ENCODE measurements at places on chromosomes 2 and 18. TPM values are rescaled to one million over a fixed set of nuclear protein-coding genes. Genes with fewer than 3 reads are reported as not detected.

- DNase-seq = no peak
These were observed 29.2 kb downstream of the CROCC2 start for GRCh38 chr2:240935103-240935876.

DNA sequence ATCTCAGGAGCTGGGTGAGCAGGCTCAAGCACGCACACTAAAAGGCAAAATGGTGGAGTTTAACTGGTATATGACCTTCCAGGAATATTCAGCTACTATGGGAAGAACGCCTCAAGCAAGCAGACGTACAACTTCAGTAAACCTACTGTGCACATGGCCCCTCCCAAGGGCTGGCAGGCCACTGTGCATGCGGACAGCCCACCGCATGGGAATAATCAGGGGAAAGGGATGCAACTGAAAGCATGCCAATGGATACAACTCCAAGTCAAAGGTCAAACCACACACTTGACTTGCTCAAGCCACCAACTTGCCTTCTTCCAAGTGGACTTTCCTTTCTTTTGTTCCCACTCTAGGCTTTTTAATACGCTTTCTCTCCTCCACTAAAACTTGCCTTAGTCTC is 121.6 kb upstream of the SNTG2 start:
- no peak for DNase-seq

DNA sequence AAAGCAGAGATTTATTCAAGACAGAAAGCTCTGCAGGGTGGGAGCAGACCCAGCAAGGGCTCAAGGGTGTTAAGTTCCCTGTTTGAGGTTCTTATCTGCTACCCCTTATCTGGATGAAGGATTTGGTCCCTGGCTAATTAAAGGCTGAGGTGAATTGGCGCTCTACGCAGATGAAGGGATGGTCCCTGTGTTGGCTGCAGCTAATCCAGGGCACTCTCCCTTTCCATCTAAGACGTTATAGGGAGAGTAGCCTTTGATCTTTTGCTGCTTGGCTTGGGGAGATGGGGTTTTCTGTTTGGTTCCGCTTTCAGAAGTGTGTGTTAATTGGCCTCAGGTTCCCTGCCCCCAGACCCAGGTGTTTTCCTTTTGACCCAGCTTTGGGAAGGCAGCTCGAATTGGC is 17.0 kb downstream of the FAM228A start:
- no peak for DNase-seq

CYS1 gene
- total RNA-seq = 0.13 TPM

IL1R1 gene
- 39.0 TPM for total RNA-seq

ARHGAP25 gene
- 0.13 TPM for total RNA-seq

GAL3ST2 gene
- total RNA-seq = not detected

All from LHCN-M2 (cell line).